ENCODE measurements at places on chromosomes 16 and 17.

DNA sequence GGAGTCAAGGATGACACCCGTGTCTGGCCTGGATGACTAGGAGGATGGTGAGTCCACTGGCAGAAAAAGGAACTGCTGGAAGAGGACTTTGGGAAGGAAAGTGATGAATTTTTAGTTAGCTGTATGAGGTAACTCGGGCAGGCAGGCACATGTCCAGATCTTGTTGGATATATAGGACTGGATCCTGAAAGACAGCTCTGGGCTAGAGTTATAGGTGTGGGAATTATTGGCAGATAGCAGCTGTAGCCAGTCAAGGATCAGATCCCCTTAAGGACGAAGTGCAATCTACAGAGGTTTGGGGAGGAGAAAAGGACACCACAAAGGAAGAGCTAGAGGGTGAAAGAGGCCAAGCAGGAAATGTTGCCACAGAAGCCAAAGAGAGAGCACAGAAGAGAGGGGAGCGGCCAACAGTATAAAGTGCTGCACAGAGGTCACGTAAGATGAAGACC, 10.1 kb downstream of the CYB5D1 start:
- DNase-seq = no peak

DNA sequence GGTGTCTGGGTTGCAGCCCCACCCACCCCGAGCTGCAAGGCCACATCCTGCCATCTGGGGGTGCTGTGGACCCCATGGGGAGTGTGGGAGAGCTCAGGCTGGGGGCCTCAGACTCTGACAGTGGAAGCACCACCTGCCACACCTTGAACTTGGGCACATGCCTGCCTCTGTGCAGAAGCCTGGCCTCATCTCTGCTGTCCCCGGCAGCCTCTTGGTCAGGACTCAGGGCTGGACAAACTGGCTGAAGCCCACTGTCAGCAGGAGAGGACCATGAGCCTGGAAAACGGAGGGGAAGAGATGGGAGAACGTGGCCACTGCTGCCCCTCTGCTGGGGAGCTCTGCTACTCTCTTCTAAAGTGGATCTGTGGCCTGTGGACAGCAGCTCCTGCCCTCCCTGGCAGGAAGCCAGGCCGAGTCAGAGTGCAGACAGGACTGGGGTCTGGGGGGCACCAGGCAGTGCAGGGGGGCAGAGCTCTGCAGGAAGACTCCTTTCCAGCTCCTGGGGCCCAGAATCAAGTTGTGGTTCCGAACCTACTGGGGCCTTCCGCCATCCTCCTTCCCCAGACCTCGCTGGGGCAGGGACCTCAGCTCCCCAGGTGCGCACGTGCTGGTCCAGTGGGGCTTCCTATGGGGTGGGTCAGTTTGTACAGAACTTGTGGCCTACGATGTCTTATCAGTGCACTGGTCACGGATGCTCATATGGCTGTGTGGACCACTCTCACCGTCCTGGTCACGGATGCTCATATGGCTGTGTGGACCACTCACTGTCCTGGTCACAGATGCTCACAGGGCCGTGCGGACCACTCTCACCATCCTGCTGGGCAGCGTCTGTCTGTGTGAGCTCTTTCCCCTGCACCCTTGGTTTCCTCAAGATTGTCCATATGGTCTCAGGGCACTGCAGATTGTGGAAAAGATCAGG, 207.7 kb downstream of the LAT start:
- no peak for DNase-seq

GRCh38 chr16:17261197-17261858, 209.4 kb downstream of the XYLT1 start:
- DNase-seq = peak; percentile 26

- no peak for DNase-seq
Measured at GRCh38 chr17:10032118-10032852, 127.2 kb upstream of the RCVRN start.

- no peak for DNase-seq
Measured at GRCh38 chr16:71852561-71852960, 6.8 kb downstream of the ATXN1L start.

- DNase-seq = peak; percentile 63
Measured at GRCh38 chr16:65975049-65975708, 391.3 kb upstream of the CDH5 start.

GRCh38 chr16:84423416-84423837, 55.1 kb downstream of the ATP2C2 start:
- DNase-seq = peak; percentile 44

- DNase-seq = no peak
Measured at GRCh38 chr17:13862346-13862745, 207.0 kb upstream of the COX10 start.

DNA sequence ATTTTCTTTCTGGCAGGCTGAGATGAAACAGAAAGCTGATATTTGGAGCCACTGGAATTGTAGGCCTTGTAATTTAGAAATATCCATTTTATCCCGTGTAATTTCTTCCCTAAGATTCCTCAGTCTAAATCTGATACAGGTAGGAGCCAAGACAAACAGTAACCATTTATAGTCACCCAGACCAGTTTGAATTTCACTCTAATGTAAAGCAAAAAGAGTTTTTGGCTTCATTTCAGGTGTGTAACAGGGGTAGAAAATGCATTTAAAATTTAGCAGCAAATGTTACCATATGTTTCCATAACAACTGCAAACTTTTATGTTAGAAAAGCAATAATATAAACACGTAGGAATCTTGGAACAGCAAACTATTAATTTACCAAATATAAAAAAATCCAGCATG, 249.4 kb downstream of the FTO start:
- DNase-seq = no peak

GRCh38 chr17:30393911-30394867, 15.5 kb downstream of the CPD start:
- no peak for DNase-seq

DNA sequence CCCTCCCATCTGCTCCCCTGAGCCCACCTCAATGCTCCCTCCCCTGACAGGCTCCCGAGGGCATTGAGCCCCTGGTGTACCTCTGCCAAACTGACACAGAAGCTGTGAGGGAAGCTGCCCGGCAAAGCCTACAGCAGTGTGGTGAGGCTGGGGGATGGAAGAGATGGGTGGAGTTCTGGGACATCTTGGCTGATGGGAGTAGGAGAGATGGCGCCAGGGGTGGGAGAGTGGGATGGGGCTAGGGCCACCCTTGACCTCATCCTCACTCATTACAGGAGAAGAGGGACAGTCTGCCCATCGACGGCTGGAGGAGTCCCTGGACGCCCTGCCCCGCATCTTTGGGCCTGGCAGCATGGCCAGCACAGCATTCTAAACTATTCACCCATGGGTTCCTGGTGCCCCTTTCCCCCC, 16.2 kb upstream of the CTCF start:
- no peak for DNase-seq

- no peak for DNase-seq
Measured at GRCh38 chr17:77421630-77421972, 280.8 kb downstream of the SEC14L1 start.

DNA sequence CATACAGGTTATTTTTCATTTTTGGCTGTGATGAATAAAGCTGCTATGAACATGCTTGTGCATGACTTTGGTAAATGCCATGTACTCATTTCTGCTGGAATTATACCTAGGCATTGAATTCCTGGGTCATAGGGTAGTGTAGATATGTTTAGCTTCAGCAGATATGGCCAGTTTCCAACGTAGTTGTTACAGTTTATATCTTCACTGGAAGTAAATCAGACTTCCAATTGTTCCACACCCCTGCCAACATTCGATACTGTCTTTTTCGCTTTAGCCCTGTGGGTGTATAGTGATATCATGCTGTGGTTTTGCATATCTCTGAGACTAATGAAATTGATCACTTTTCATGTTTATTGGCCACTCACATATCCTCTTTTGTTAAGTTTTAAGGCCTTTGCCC, 50.4 kb downstream of the ARHGAP27 start:
- no peak for DNase-seq

GRCh38 chr17:34227707-34228106, 27.4 kb upstream of the CCL2 start:
- no peak for DNase-seq

DNA sequence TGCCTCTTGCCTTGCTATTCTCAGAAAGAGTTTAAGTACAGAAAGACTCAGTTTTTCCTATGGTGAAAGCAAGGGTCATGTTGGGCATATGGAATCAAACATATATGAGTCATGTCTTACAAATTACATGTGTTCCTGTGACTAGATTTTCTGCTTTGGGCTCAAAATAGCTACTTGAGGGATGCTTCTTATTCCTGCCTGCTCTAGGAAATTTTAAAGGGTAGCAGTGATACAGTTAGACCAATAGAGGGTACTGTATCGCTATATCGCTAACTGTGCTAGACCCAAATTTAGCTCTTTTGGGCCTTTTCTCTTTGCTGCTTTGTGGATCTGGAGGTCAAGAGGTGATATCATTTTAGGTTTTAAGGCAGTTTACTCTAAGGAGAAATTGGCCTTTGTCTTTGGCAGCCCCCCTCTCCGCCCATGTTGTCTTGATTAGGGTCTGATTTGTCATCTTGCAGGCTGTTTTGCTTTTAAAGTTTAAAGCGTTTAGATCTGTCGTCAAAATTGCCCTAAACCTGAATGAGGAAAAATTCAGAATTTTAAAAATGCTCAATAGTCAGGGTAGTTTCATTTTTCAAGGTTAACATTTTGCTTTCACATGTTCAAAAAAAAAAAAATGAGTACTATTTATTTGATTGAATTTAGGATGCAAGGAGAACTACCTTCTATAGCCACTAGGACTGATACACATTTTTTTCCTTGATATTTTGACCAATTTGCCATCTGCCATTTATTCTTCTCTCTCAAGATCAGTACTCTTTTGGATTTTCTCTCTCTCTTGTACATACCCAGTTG, 8.8 kb downstream of the NFATC3 start:
- peak; percentile 45 for DNase-seq

- DNase-seq = no peak
Measured at GRCh38 chr17:75030161-75030560, 16.6 kb downstream of the ATP5PD start.

DNA sequence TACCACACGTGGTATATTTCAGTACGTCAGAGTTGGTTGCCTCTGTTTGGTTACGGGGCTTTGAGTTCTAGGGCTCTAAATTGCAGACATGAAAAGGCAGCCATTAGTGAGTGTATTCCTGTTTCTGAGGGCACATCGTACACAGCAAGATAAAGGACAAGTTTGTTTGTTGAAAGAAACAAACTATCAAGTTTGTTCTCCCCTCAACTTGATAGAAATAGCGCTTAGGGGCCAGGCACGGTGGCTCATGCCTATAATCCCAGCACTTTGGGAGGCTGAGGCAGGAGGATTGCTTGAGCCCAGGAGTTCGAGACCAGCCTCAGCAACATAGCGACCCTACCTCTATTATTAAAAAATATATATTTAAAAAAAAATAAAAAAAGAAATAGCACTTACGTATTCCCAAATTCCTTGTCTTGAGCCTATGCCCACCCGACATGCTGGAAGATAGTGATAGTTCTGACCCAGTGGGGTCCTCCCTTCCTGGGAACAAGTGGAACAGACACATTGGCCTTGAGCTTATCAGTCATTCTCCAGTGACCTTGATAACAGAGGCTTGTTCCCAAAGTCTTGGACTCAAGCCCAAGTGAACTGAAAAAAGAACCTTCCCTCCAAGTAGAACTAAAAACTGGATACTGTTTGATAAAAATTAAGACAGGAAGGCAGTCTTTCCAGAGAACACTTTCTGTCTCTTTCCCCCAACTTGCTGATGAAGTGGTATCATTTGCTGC, 139.9 kb upstream of the CACNG3 start:
- DNase-seq = no peak

- peak; percentile 77 for DNase-seq
Measured at GRCh38 chr17:17836818-17837379, at the start of gene SREBF1. Gene SREBF1, minus strand, starts transcription at chr17:17836986. Its CDS starts 169 bp downstream, at chr17:17836817.

DNA sequence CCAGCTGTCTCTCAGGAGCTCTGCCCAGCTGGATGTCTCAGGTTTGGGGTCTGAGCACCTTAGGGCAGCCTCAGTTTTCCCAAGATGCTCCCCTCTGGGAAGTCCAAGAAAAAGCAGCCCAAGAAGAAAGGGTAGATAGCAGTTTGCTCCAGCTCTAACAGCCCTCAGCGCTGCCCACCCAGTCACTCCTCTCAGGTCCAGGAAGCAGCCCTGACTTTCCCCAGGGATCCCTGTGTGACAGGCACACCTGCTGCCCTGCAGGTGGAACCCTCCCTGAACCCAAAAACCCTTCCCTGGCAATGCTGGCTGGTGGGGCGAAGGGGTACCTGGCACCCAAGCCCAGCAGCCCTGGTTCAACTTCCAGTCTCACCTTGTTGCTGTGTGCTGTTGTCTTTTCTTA, 48.1 kb downstream of the BEAN1 start:
- no peak for DNase-seq

DNA sequence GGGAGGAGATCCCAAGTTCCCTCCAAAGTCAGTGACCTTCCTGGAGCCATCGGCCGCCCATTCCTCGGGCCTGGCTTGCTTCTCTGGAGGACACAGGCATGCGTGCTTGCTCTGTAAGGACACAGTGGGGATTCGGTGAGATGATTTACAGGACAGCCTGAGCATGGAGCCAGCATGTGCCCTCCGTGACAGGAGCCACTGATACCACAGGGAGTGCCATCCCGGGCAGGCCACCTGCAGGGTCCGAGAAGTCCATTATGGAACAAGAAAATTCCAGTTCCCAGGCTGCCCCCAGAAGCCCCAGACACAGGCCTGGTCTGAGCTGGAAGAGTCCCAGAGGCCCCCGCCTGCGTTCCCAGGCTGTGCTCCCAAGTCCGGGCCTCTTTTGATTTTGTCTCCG, 47.9 kb downstream of the FOXL1 start:
- no peak for DNase-seq

DNA sequence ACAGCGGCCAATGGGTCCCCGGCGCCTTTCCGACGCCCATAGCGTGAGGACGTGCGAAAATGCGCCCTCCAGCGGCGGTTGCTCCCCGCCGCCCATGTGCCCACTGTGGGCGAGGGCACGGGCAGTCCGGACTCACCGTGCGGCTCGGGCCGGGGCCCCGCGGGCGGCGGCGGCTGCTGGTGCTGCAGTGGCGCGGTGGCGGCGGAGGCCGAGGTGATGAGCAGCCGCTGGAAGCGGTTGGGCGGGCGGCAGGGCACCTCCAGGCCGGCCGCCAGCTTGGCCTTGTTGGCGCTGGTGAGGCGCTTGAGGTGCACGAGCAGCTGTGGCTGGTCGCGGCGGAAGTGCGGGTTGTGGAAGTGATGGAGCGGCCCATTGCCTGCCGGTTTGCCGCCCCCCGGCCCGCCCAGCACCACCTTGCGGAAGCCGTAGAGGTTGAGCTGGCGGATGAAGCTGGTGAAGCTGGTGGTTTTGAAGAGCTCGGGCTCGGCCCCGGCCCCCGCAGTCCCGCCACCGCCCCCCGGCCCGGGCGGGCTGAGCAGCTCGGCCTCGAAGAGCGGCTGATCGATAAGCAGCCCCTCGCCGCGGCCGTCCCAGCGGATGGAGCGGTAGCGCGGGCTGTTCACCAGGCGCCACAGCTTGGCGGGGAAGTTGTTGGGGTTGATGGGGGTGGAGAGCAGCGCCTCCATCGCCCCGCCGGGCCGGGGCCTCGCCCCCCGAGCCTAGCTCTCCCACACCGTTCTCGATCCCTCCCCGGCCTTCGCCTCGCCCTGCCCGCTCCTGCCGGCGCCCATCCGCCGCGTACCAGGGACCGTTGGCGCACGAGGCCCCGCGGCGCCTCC, at the start of gene HSF5:
TSS of gene HSF5 (minus strand) at position 820 of the 839 bp plus-strand sequence. CDS start at position 686, 134 bp downstream.
- DNase-seq = peak; percentile 77
